CD4-positive, alpha-beta T cell treated with Interferon alpha-2 for 1 hour (primary cell): ENCODE measurements at places on chromosomes 5 and 9.
A peak's percentile ranks its signal among the peaks of the same experiment; 100 is the strongest.

- peak; percentile 49 for DNase-seq
Observed at GRCh38 chr5:109410389-109411148, 795 bp upstream of the PJA2 start.

GRCh38 chr9:107638521-107639310, 149.1 kb upstream of the KLF4 start:
- DNase-seq: peak; percentile 65

DNA sequence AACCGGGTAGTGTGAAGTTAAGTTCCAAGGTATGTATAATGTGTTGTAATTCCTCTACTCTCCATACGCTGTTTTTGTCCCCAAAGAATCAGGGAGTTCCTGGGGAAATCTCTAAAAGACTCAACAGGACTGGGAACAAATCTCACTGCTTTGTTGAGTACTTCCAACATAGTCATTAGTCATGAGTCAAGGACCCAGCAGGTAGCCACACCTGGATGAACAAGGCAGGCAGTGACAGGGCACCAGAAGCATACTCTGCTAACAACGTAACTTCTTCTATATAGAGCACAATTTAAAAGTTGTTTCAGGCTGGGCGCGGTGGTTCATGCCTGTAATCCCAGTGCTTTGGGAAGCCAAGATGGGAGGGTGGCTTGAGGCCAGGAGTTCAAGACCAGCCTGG, 126.8 kb downstream of the SLC1A3 start:
- no peak for DNase-seq

DNA sequence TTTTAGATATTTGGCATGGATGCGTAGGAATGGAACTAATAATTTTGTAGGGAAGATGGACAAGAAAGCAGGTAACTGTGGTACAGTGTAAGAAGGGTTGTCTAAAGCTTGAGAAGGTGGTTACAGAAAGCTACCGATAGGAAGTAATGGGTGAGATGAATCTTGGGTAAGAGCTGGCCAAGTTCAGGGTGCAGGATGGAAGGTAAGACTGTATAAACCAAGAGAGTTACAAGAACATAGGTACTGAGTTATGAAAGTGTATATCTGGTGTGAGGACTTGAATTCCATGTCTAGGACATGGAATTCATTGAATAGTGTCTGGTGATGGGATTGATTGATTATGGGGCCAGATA, 1.4 kb downstream of the MCCC2 start:
- no peak for DNase-seq

DNA sequence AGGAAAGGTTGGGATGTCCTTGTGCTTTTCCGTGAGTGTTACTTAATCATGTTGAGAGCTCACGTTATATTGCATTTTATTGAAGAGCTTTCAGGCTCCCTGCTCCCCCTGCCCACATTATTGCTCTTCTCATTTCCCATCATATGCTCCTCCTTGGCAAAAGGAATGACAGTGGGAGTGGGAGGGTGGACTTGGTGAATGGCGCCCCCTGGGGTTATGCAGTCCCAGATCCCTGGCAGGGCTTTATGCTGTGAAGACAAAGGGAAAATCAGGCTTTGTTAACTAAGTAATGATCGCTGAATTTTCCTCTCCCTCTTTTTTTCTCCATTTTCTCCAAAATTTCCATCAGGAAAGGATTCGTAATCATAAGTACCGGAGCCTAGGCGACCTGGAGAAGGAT, 166.6 kb downstream of the SMARCA2 start:
- peak; percentile 15 for DNase-seq

DNA sequence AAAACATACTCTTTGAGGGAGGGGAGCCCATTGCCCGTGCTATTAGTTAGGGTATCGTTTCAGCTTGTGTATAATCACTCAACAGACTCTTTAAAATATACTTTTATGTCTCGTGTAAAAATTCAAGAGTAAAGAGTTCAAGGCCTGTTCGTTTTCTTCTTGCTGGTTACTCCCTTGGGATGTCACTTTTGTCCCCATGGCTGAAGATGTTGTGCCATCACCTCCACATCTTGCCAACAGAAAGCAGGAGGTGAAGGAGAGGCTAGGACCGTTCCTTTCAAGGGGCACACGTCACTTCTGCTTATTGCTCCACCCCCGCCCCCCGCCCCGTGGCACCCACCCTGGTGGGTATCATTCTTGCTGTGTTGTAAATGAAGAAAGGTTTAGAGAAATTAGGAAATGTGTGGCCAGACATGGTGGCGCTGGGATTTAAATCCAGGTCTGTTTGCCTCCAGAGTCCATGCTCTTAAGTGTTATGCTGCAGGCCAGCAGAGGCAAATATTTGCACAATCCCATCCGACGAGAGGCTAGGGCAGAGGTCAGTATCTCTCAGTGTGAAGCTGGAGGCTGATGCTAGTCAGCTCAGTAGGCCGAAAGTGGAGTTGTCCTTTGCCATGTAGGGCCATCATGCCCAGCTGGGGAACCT, 3.0 kb downstream of the MLANA start:
- DNase-seq: no peak

DNA sequence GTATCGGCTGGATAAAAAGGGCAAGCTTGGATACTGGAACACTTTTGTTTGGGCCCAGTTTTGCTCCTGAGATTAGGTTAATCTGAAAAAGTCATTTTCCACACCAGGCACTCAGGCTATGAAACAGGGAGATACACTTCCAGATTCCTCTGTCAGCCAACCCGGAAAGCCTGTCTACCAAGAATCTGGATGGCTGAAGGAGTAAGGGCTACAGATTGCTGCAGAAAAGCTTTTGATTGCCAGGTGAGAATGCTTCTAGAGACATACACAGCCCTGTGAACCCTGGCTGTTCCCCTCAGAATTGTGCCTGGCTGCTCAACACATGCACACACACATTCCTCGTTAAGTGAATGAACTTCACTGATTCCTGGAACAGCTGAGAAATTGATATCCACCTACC, 114.4 kb downstream of the PSD2 start:
- DNase-seq: no peak

- no peak for DNase-seq
Observed at GRCh38 chr5:14579731-14580397, 1.7 kb upstream of the OTULINL start.

- DNase-seq: no peak
Observed at GRCh38 chr9:33860200-33860871, 43.4 kb downstream of the UBE2R2 start.

GRCh38 chr9:89219637-89220036, 41.0 kb upstream of the SHC3 start:
- no peak for DNase-seq

DNA sequence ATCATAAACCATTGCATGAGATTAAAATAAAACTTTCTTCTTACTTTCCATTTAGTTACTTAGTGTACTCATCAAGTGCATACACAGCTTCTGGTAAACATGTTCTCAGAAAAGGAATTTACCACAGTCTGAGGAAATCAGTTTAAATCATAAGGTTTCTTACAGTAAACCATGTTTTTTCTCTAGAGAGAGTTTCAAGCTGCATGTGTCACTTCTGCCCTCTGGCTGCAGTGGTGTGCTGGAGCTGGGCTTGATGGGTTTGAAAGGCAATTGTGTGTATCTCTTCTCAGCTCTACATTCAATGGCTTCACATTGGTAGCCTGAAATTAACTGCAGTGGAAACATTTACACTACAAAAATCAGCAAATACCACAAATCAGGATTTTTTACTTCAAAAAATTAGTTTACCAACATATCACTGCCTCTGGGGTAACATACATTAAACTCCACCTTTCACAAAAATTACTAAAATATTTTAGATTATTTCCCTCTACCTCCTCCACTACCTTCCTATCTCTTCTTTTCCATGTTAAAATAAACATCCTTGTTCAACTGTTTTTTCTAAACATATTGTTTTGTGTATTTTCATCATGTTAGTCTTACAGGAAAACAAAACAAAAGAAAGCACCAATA, 414.3 kb downstream of the ANXA1 start:
- no peak for DNase-seq

GRCh38 chr9:134321946-134322741, 4.1 kb upstream of the RXRA start:
- no peak for DNase-seq

GRCh38 chr5:148452499-148453193, 68.9 kb downstream of the FBXO38 start:
- no peak for DNase-seq

DNA sequence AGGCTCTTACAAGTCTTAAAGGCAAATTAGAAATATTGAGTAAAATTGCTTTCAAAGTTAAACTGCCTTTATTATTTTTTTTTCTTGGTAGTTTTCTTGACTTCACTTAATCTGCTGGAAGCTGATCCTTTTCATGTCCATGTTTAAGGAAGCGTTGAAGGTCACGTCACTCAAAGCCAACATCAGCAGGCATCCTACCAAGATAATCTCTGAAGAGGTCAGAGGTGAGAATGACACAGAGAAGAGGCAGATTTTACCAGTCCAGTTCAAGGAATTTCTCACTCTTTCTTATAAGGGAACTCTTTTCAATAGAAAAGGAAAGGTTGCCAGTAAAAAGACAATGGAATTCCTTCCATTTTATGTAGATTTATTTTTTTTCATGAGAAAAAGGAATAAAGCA, 259.8 kb downstream of the ANXA1 start:
- DNase-seq: no peak
